ENCODE measurements at places on chromosomes 2 and 18.

DNA sequence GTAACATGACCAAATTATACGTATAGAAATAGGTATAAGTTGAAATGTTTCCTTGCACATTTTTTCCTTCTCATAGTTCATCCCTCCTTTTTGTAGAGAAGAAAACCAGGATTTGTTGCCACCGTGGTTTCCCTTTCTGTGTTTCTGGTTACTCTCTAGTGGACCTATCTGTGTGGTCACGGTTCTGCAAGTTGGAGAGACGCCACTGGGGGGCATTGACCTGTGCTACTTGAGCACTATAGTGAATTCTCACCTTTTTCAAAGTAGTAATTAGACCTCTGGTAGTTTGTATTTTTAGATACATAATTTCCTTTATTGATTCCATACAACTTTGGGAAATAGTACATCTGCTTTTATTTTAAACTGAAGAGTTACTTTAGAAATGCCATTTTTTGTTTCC, 444.8 kb downstream of the PTPRM start:
- no peak overlapping the region for H3K4me3 ChIP-seq
- no peaks in the 10 kb centered on the region for H3K4me1 ChIP-seq
- no peak for DNase-seq
- no peaks in the 10 kb centered on the region for H3K27me3 ChIP-seq
- no peak overlapping the region for H3K27ac ChIP-seq
- no peaks in the 10 kb centered on the region for H3K36me3 ChIP-seq

DNA sequence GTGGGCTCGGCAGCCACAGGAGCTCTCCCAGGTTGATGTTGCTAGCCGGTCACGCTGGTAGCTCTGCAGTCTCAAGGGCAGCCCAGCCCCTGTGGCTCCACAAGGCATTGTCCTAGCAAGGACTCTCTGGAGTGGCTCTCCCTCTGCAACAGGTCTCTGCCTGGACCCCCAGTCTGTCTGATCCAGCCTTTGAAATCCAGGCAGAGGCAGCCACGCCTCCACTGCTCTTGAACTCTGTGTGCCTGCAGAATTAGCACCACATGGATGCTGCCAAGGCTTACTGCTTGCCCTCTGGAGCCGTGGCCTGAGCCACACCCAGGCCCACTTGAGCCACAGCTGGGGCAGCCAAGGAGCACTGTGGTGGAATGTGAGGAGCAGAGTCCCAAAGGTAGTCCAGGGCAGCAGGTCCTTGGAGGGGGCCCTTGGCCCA, 43.0 kb upstream of the FAHD2A start:
- H3K36me3 ChIP-seq = no peaks in the 10 kb centered on the region
- DNase-seq = no peak
- no peaks in the 10 kb centered on the region for H3K4me1 ChIP-seq
- H3K4me3 ChIP-seq = no peak overlapping the region
- no peak overlapping the region for H3K27ac ChIP-seq

GRCh38 chr2:103008586-103008985, 246.8 kb downstream of the TMEM182 start:
- H3K36me3 ChIP-seq = no peaks in the 10 kb centered on the region
- no peak overlapping the region for H3K4me3 ChIP-seq
- H3K27me3 ChIP-seq = no peaks in the 10 kb centered on the region

- DNase-seq = no peak
- H3K27me3 ChIP-seq = no peaks in the 10 kb centered on the region
- H3K27ac ChIP-seq = peak overlapping the region; percentile 56
- H3K36me3 ChIP-seq = peaks cover 6% of the 10 kb centered on the region
- peak overlapping the region; percentile 30 for H3K4me3 ChIP-seq
Observed at GRCh38 chr2:45867349-45867748, 215.9 kb downstream of the PRKCE start.

Measured in stimulated activated naive B cell treated with anti-CD40 and anti-IgM and Interleukin-4, amounts not matched to agents 10 μg/mL and 1 μg/mL and 100 μg/mL, for 72 hours (primary cell).